ENCODE measurements at places on chromosomes 12 and 14. TPM values are rescaled to one million over a fixed set of nuclear protein-coding genes. Genes with fewer than 3 reads are reported as not detected.

OR4L1 gene
- total RNA-seq: not detected

GRCh38 chr12:1117970-1118563 lies 127.0 kb downstream of the ERC1 start:
- no peaks in the 10 kb centered on the region for H3K27me3 ChIP-seq
- no peaks in the 10 kb centered on the region for H3K4me1 ChIP-seq
- peaks cover 6% of the 10 kb centered on the region for H3K36me3 ChIP-seq
- no peak overlapping the region for H3K4me3 ChIP-seq
- DNase-seq: peak; percentile 72

- peak overlapping the region; percentile 85 for H3K27ac ChIP-seq
- H3K4me3 ChIP-seq: peak overlapping the region; percentile 70
- peaks cover 6% of the 10 kb centered on the region for H3K4me1 ChIP-seq
- H3K27me3 ChIP-seq: no peaks in the 10 kb centered on the region
These were observed 1.6 kb downstream of the GSG1 start for GRCh38 chr12:13101821-13102375.

- H3K4me3 ChIP-seq: no peak overlapping the region
- H3K27me3 ChIP-seq: peaks cover 31% of the 10 kb centered on the region
- no peaks in the 10 kb centered on the region for H3K36me3 ChIP-seq
- H3K4me1 ChIP-seq: peaks cover 18% of the 10 kb centered on the region
These were observed 3.5 kb downstream of the HMGA2 start for GRCh38 chr12:65827827-65828231.

- no peak overlapping the region for H3K4me3 ChIP-seq
- no peak for DNase-seq
- H3K36me3 ChIP-seq: no peaks in the 10 kb centered on the region
- no peaks in the 10 kb centered on the region for H3K27me3 ChIP-seq
These were observed 46.6 kb downstream of the PDZRN4 start for GRCh38 chr12:41234692-41235091.

GPRC5D gene
- total RNA-seq: not detected

- H3K27me3 ChIP-seq: no peaks in the 10 kb centered on the region
- no peaks in the 10 kb centered on the region for H3K36me3 ChIP-seq
- no peak for DNase-seq
- no peak overlapping the region for H3K27ac ChIP-seq
- H3K4me3 ChIP-seq: no peak overlapping the region
- no peaks in the 10 kb centered on the region for H3K4me1 ChIP-seq
These were observed 126.3 kb downstream of the MGST1 start for GRCh38 chr12:16473610-16474326.

DNA sequence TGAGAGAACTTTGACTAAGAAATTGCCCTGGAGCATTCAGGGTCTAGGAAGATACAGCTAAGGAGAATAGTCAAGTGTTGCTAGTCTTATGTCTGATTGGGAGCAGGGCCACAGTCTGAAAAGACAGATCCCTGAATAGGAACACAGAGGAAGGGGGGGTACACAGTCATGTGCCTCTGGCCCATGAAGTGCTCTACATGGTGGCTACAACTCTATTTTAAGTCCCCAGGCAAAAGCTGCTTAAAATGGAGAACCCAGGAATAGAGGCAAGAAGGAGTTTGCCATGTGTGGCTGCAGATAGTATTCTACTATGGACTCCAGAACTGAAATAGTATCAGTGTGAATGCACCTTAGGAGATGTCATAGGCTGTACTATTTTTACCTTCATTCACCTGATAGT lies 118.0 kb upstream of the NPAS3 start:
- H3K4me3 ChIP-seq: no peak overlapping the region
- H3K4me1 ChIP-seq: peaks cover 25% of the 10 kb centered on the region
- H3K27me3 ChIP-seq: no peaks in the 10 kb centered on the region
- peak overlapping the region; percentile 66 for H3K27ac ChIP-seq
- H3K36me3 ChIP-seq: peaks cover 23% of the 10 kb centered on the region
- no peak for DNase-seq

DNA sequence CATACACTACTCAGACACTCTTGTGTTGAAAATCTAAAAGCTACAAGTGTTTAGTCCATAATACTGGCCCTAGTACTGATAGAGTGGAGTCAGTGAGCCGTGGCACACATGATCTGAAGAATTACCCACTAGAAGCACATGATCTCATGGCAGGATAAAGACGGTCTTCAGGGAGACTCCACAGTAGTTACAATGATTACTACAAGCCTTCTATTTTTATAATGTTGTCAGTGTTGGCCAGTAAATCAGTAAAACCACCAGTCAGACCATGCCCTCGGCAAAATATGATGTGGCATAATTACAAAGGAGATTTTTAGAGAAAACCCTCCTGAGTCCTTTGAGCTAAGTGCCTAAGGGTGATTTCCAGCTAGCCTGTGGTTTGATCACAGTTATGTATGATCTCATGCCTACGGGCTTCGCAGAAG lies 114.9 kb downstream of the PDZRN4 start:
- H3K4me1 ChIP-seq: no peaks in the 10 kb centered on the region
- H3K4me3 ChIP-seq: no peak overlapping the region
- no peaks in the 10 kb centered on the region for H3K27me3 ChIP-seq
- no peak for DNase-seq

- H3K4me1 ChIP-seq: no peaks in the 10 kb centered on the region
- no peaks in the 10 kb centered on the region for H3K27me3 ChIP-seq
- no peak overlapping the region for H3K27ac ChIP-seq
- DNase-seq: no peak
These were observed 63.2 kb upstream of the SLC24A4 start for GRCh38 chr14:92259613-92260357.
